ENCODE measurements at places on chromosomes 6 and 20. TPM values are rescaled to one million over a fixed set of nuclear protein-coding genes. Genes with fewer than 3 reads are reported as not detected.

DNA sequence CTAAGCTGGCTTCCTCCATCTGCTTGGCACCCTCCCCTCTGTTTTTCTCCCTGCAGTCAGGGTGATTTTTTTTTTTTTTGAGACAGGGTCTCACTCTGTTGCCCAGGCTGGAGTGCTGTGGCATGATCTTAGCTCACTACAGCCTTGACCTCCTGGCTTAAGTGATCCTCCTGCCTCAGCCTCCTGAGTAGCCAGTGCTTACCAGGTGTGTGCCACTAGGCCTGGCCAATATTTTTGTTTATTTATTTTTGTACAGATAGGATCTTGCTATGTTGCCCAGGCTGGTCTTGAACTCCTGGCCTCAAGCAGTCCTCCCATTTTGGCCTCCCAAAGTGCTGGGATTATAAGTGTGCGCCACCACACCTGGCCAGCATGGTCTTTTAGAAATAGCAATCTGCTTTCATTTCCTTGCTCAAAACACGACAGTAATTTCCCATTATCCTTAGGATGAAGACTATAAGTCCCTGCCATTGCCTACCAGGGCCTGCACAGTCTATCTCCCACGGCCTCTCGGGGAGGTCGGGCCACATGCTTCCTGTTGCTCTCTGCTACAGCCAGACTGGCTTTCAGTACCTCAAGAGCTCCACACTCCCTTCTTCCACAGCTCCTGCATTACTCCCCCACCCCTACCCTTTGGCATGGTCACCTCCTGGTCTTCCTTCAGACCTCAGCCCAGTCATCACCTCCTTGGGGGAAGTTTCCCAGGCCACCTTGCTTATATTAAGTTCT, 11.1 kb upstream of the CD164 start:
- no peak overlapping the region for H3K4me3 ChIP-seq
- peaks cover 2% of the 10 kb centered on the region for H3K27me3 ChIP-seq
- no peaks in the 10 kb centered on the region for H3K36me3 ChIP-seq
- peaks cover 6% of the 10 kb centered on the region for H3K4me1 ChIP-seq
- DNase-seq, result no peak
- H3K27ac ChIP-seq, result no peak overlapping the region

DNA sequence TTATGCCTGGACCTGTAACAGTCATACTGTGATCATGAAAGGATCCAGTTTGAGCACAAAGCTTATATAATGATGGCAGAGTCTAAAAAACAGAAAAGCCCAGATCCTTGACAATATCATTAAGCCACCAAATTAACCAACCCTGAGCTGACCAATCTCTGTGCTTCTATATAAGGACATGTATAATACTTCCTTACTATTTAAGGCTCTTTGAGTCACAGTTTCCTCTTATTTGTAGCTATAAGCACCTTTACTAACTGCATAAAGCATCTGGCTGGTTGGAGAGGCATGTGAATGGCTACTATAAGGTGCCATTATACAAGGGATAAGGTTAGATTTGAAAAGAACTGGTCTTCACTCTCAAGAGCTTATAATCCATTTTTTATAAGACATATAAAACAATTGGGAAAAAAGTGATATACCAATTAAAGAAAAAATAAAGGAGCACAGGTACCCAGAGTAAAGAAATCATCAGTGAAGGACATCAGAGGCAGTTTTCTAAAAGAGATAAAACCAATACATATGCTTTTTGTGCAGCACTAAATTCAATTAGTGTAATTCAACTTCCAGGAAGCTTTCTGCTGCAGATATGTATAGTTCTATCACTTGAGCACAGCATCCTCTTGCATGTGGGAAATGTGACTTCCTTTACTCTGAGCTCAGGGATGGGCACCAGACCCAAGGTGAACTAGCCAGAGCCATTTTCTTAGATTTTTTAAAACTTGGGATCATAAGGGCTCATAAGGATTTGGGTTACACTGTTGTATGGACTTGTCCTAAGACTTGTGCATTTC, 121.0 kb downstream of the BTBD9 start:
- H3K27ac ChIP-seq, result no peak overlapping the region
- no peak overlapping the region for H3K4me3 ChIP-seq
- no peaks in the 10 kb centered on the region for H3K27me3 ChIP-seq
- peaks cover 15% of the 10 kb centered on the region for H3K4me1 ChIP-seq
- DNase-seq, result no peak

DNA sequence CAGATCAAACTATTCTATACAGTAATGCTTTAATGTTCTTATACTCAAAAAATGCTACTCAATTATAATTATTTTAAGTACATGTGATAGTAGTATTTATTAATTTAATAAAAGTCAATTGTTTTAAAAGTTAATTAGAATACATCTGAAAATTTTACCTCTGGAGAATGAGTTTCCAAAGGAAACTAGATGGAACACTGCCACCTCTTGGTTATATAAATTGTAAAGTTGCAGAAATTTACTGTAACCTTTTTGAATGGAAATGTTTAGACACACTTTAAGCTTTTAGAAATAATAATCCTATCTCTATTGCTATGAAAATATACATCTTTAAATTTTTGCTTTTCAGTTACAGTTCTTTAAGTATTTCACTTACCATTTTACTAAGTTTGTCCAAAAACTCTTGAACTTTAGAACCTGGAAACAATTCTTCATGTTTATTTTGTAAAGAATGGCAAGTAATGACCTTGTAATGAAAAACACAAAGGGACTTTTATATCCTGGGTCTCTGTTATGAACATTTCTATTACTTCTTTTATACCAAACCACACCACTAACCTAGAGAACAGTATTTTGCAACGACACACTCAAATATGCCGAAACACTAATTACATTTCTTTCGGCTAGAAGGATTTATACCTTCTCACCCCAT, 10.9 kb upstream of the BMP5 start:
- H3K4me1 ChIP-seq, result no peaks in the 10 kb centered on the region
- no peaks in the 10 kb centered on the region for H3K36me3 ChIP-seq
- no peak overlapping the region for H3K27ac ChIP-seq

DNA sequence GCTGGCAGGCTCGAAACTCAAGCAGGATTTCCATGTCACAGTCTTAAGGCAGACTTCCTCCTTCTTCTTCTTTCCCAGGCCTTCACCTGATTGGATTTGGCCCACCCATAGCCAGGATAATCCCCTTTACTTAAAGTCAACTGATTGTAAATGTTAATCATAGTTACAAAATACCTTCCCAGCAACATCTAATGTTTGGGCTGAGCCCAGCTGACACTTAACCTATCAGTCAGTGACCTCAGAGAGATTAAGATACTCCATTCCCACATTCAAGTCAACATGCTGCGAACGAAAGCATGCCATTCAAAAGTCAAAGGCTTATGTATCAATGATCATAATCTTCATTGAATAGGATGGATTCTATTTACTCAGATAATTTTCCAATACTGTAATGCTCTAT, 16.0 kb downstream of the MAP7 start:
- no peak overlapping the region for H3K27ac ChIP-seq
- no peaks in the 10 kb centered on the region for H3K36me3 ChIP-seq
- no peak for DNase-seq

DNA sequence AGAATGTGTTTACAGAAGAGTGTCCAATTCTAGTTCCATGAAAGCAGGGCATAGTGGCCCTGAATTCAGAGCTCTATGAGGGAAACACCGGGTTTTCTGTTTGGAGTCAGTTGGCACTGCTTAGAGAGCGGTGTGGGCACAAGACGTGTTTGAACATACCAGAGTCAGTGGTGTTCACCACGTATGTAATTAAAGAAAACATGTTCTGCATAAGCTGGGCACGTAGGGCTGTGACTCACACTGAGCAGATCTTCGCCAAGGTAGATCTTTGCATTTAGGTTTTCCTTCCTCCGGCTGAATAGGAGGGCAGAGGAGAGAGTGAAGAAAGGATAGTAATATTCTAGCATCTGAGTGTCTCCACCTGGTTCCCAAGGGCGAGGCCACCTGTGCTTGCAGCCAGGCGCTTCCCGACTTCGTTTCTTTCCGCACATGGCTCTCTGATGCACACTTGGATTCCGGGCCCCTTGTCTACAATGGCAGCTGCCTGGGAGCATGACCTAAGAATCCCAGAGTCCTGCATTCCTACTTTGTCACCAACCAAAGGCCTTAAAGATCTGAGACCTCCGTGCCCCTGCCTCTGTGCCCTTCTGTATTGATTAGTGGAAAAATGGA, 136.2 kb downstream of the ERMARD start:
- DNase-seq, result no peak
- H3K4me1 ChIP-seq, result peaks cover 3% of the 10 kb centered on the region
- H3K27ac ChIP-seq, result no peak overlapping the region
- H3K36me3 ChIP-seq, result no peaks in the 10 kb centered on the region

DNA sequence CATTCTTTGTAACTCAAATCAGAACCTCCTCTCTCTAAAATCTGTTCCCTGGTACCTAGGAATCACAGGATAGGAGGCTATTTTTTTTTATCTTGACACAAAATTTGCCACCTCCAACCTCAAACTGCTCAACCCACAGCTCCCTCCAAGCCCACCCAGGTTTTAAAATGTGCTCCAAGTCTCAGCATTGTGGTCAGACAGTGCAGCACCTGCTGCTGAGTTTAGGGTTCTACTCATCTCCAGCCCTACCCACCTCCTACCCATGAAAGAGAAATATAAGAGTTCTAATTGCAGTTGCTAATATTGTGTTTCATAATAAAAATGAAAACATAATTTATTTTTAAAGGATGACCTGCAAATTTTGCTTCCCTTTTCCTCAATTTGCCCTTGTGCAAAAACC, 496.5 kb downstream of the MAFB start:
- H3K27ac ChIP-seq, result no peak overlapping the region
- DNase-seq, result no peak
- no peak overlapping the region for H3K4me3 ChIP-seq

DNA sequence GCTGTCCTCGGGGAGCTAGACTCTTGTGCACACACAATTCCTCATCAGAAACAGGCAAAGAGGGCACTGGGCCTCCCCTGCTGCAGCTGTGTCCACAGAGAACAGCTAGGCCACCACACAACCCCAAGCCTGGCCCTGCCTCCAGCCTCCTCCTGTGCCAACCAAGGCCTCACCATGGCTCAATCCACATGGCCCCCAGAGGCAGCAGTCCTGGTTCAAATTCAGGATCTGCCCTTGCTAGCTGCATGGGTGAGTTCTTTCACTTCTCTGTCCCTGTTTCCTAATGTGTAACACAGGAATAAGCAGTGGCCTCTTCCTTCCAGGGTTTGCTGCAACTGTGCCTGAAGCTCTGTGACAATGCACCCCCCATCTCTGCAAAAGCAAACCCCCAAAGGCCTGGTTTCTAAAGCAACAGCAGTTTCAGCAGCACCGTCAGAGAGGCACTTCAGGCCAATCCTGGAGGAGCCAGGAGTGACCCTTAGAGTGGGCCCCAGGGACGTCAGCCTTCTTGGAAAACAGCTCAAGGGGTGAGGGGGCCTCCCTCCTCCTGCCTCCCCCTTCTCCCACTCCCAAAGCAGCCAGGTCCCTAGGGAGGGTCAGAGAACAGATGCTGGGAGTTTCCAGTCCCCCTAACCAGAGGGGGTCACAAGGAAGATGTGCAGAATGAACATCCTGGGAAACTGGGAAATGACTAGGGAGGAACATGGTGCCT, 2.2 kb downstream of the ADISSP start:
- no peaks in the 10 kb centered on the region for H3K27me3 ChIP-seq
- peak overlapping the region; percentile 21 for H3K27ac ChIP-seq
- no peak overlapping the region for H3K4me3 ChIP-seq
- peaks cover 1% of the 10 kb centered on the region for H3K36me3 ChIP-seq
- no peak for DNase-seq

GRCh38 chr6:91780270-91780669, 1193.4 kb upstream of the MAP3K7 start:
- H3K27ac ChIP-seq, result no peak overlapping the region
- H3K4me3 ChIP-seq, result no peak overlapping the region
- H3K27me3 ChIP-seq, result no peaks in the 10 kb centered on the region
- no peaks in the 10 kb centered on the region for H3K36me3 ChIP-seq
- no peaks in the 10 kb centered on the region for H3K4me1 ChIP-seq
- DNase-seq, result no peak

DNA sequence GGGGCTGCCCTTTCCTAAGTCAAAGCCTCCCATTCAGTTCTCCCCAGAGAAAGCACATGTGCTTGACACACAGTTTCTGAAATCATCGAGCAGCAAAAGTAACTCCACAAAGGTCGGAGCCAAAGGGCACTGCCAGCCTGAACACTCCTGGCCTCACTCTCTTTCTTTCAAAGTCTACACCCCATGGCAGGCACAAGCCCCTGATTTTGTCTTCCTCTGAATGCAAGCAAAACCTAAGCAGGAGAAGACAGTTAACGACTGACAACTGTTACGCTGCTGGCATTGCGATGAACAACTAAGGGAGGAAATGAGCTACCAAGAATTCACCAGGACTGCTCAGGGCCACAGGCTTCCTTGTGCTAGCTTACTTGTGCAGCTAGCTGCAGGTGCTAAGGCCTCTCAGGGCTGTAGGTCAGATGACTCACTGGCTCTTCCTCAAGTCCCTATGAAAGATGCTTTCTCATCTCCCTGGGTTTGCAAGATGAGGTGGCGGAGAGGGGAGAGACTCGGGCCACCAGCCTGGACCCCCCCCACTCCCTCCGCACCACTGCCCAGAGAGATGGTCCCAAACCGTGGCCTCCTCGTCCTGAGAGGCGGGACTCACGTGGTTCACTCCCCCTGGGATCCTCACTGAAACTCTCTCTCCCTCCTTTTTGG, 208.2 kb downstream of the DLL1 start:
- peaks cover 6% of the 10 kb centered on the region for H3K27me3 ChIP-seq
- DNase-seq, result no peak
- peak overlapping the region; percentile 36 for H3K27ac ChIP-seq
- H3K4me3 ChIP-seq, result no peak overlapping the region
- peaks cover 2% of the 10 kb centered on the region for H3K36me3 ChIP-seq
- H3K4me1 ChIP-seq, result peaks cover 24% of the 10 kb centered on the region

- peaks cover 15% of the 10 kb centered on the region for H3K27me3 ChIP-seq
- no peak overlapping the region for H3K27ac ChIP-seq
- no peak overlapping the region for H3K4me3 ChIP-seq
- H3K36me3 ChIP-seq, result no peaks in the 10 kb centered on the region
Measured at GRCh38 chr6:158835616-158836221, 16.6 kb upstream of the EZR start.

DNA sequence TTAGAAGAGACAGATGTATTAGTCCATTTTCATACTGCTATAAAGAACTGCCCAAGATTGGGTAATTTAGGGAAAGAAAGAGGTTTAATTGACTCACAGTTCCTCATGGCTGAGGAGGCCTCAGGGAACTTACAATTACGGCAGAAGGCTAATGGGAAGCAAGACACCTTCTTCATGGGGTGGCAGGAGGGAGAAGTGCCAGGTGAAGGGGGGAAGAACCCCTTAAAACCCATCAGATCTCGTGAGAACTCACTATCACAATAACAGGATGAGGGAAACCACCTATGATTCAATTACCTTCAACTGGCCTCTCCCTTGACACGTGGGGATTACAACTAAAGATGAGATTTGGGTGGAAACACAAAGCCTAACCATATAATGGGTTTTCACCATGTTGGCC, 28.9 kb upstream of the PNRC1 start:
- H3K4me3 ChIP-seq, result no peak overlapping the region
- H3K4me1 ChIP-seq, result peaks cover 15% of the 10 kb centered on the region
- H3K27me3 ChIP-seq, result no peaks in the 10 kb centered on the region
- no peak for DNase-seq
- no peaks in the 10 kb centered on the region for H3K36me3 ChIP-seq

Gene IYD
- not detected for total RNA-seq

Gene PAK1IP1
- 11.6 TPM for total RNA-seq

Gene DDAH2
- total RNA-seq, result 28.3 TPM

Gene SNAI1
- 0.40 TPM for total RNA-seq

Gene HBS1L
- total RNA-seq, result 72.7 TPM

Data from activated naive CD8-positive, alpha-beta T cell treated with anti-CD3 and anti-CD28 coated beads, Interleukin-2, amount 10 ng/mL, durations not matched to agents 7 days and 5 days (primary cell).